ENCODE measurements at places on chromosomes 2 and 18.

DNA sequence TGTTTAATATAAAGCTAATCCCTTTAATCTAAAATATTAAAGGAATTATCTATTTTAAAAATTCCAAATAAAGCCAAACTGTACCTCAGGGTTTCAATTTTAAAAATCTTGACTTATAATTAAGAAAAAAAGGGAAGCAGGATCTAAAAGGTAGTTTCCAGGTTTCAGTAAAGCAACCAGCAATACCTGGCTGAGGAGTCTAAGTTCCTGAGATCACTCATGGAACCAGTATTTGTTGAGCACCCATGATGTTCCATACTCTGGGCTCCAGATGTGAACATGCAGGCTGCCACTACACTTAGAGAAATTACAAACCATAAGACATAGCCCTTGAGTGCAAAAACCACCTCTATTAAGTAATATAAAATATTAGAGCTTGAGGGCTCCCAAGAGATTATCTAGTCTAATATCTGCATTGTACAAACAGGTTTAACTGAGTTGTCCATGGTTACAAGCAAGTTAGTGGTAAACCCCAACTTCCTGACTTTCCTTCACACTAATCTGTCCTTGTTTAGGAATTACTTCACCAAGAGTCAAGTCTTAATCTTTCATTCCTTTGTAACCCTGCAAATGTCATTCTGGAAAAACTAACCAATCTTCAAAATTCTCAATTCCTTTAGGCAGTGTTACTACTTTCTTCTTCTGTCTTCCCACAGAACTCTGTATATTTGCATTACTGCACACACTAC, 49.2 kb downstream of the CLASP1 start:
- no peak for DNase-seq

GRCh38 chr2:40095000-40095399, 315.9 kb upstream of the THUMPD2 start:
- no peak for DNase-seq

GRCh38 chr2:132936791-132937190, 266.8 kb upstream of the LYPD1 start:
- no peak for DNase-seq

DNA sequence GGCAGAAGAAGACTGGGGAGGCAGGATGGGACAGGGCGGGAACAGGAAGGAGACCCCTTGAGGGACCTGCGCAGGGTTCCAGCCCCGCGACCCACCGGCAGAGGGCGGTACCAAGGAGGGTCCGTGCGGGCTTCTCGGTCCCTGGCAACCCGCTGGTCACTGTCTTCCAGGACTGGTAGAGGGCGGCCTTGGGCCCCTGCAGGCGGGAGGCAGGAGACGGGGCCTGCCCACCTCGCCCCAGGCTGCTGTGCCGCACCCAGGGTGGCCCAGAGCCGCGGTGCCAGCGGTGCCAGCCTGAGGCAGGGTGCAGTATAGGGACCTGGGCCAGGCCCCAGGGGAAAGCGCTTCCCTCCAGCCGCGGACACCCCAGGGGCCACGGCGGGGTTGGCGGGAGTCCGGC, 34.5 kb downstream of the NEURL3 start:
- peak; percentile 82 for DNase-seq

GRCh38 chr2:4012197-4012596, 308.8 kb downstream of the DCDC2C start:
- DNase-seq: no peak

DNA sequence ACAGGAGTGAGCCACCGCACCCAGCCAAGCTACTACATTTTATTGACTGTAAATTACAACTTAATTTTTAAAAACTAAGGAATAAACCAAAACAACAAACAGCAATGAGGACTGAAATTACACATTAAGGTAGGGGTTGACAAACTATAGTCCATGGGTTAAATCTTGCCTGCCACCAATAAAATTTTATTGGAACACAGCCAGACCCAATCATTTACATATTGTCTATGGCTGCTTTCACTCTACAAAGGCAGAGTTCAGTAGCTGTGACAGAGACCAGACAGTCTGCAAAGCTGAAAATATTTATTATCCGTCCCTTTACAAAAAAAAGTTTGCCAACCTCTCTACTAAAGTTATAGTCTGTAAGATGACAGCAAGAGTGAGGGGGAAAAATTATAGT, 24.3 kb upstream of the UGP2 start:
- DNase-seq: no peak

DNA sequence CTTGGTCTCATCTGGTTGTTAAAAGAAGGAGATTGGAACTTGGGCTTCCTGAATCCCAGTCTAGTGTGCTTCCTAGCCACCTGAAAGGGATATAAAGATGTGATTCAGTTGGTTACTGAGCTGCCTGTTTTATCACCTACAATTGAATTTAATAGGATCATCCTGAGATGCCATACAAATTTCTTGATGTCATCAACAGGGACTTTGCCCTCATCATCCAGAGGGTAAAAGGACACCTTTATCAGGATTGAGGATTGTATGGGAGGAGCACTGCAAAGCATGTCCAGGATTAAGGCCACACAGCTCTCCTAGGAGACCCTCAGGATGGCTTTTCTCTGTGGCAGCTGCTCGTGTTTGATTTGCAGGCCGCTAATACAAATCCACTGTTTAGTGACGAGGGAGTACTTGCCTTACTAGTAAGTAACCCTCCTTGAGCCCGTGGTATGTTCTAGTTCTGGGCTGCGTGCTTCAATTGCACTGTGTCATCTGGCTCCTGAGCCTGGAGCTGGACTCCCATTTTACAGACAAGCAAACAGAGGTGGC, 28.6 kb downstream of the SH3RF3 start:
- DNase-seq: no peak

- no peak for DNase-seq
Measured at GRCh38 chr2:136437461-136437860, 319.5 kb upstream of the CXCR4 start.

- peak; percentile 74 for DNase-seq
Measured at GRCh38 chr2:74498500-74499266, 720 bp downstream of the LBX2 start.

DNA sequence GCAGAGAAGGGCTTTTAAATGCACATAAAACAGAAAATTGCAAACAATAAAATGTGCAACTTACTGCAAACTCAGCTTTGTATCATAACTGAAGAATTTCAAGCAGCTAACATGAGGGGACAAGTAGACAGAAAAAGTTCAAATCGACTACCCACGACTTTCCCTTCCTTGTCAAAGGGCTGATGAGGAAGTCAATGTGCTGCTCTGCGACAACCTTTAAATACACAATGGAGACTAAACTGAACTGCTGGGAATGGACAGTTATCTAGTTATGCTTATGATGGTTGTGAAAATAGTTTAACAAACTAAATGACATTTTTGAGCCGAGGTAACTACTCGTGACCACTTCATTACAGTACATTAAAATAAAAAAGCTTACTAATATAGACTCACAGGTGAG, 84.1 kb downstream of the INO80D start:
- no peak for DNase-seq

- DNase-seq: no peak
Measured at GRCh38 chr18:63220903-63221302, 98.7 kb downstream of the BCL2 start.

DNA sequence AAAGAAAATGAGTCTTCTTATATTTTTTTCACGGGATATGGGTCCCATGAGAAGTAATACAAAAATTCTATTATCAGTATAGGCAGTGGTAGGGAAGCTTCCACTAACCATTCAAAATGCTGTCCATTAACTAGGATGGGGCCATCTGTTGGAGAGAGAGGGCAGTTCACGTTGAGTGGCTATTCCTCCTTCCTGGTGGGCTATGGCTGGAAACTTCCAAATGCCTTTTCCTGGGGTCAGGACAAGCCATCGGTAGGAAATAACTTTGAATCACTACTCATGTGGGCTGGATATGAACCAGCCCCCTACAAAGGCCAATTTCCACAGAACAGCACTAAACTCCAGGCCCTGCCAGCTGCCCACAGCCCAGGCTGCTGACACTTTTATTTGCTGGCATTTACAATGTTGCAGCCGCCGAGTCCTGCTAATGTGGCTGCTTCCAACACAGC, 156.1 kb upstream of the HNRNPA3 start:
- DNase-seq: no peak

DNA sequence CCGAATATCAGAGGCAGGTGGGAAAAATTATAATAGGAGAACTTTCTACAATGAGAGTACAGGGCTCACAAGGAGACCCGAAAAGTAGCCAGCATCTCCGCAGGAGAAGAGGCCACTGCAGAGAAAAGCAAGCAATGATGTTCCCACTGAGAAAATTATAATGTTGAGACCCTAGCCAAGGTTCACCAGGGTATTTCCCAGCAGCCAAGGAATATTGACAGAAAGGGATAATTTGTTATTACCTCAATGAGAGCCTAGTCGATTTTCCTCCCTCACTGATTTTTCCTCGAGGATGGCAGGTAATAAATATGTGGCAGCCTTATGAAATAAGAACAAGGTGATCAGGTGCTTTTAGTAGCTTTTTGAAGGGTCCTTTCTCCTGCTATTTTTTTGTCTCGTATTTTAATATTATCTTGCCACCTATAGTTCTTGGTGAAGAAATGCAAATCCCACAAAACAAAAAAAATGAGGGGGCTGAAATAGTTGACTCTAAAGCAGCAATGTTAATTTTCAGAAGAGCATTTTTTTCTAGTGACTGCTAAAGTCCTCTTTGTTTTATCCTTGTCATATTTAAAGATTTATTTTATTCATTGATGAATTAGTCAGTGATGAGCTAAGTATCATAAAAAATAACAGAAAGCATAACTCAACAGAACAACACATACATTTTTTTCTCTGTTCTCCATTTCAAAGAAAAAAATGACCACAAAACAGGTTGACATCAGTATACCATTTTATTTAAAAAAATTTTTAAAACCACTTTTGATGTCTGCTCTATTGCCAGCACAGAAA, 215.4 kb downstream of the KCNE4 start:
- DNase-seq: no peak

DNA sequence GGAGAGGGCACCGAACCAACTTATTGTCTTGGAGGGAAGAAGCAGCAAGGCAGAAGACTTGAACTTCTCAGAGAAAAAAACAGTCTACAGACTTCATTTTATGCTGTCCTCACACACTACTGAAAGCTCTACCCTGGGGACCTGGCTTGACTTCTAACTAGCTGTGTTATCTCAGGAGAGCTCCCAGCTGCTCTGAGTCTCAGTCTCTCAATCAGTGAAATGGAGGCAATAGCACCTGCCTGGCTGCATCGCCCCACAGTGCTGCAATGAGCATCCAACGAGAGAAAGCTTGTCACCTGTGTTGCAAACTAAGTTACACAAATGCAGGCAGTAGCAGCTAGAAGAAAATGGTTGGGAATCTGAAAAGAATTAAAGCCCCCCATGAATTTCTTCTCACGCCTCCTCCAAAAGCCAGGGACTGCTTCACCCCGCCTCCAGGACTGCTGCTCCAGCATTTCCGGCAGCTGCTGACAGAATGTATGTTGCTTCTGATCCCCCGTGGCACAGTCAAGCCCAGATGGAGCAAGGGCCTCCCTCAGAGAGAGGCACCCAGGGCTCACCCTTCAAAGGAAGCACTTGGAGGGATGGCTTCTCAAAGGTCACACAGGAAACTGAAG, 116.3 kb downstream of the BCL11A start:
- DNase-seq: peak; percentile 66

DNA sequence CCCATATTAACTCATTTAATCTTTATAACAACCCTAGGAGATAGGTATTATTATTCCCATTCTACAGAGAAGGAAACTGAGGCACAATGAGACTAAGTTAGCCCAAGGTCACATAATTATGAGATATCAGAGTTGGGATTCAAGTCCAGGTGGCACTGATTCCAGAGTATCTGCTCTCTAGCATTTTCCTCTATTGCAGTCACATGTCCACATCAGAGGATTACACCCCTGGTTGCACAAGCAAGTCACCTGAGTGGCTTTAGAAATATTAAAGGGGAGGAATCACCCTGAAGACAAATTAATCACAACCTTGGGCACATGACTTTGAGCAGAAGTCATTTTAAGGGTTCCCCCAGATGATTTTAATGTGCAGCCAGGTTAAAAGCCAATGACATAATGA, 23.8 kb downstream of the SRD5A2 start:
- DNase-seq: no peak

DNA sequence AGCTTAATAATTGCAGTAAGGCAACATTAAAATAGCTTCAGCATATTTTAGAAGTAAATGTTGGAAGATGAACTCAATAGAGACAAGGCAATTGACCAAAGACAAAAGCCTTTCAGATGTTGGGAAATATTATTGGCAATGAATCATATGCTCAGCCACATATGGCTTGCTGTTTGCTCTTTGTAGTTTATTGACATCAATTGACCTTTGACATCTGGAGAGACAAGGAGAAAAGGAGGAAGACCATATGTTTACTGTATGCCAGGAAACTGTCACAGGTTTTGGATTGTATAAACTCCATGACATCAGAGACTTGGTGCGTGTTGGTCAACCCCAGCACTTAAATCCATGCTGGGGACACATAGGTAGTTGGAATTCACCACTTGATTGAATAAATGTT, 60.6 kb upstream of the SLC16A14 start:
- DNase-seq: no peak

DNA sequence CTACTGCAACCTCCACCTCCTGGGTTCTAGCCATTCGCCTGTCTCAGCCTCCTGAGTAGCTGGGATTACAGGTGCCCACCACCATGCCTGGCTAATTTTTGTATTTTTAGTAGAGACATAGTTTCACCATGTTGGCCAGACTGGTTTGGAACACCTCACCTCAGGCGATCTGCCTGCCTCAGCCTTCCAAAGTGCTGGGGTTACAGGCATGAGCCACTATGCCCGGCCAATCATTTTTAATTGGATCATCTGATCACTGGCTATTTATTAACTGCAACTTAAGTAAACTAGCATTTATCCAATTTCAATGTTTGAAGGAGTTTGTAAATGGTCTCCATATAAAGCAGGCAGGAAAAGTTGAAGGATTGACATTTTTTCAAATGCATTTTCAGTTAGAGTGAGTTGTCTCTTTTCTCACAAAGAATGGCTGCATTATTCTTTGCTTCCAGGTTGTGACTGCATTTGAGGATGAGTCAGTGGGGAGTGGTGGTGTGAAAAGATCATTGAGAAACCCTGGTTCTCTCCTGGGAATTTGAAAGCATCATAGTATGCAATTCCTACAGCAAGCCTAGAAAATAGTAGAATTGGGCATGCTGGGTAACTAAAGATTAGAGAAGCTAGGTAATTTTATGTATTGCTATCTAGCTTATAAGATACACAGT, 431.1 kb upstream of the ZEB2 start:
- no peak for DNase-seq
